Retina (tissue), 1 donor: ENCODE measurements at places on chromosomes 1 and 21.

- no peak for DNase-seq
Observed at GRCh38 chr1:118785246-118785645, 202.9 kb downstream of the TBX15 start.

- DNase-seq: no peak
Observed at GRCh38 chr1:26733982-26734381, 38.2 kb downstream of the ARID1A start.

- no peak for DNase-seq
Observed at GRCh38 chr21:44402323-44403105, 49.1 kb downstream of the TRPM2 start.

- no peak for DNase-seq
Observed at GRCh38 chr1:206787891-206788290, 15.6 kb upstream of the IL10 start.

DNA sequence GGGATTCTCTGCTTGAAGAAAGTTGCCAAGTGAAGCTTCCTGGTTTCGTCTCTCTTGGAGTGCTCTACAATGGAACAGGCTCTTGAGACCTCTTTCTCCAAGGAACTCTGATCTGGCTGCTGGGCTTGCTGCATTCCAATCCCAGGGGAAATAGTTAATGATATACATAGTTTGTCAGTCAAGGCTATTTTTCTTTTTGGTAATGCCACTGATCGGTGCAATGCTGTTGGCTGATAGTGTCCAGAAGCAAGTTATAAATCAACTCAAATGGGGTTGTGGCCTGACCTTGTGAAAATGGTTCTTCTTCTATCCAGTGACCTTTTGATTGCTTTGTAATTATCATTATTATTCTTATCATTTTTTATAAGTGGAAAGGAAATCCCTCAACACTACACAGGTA is 48.4 kb upstream of the TNFSF18 start:
- DNase-seq: no peak

DNA sequence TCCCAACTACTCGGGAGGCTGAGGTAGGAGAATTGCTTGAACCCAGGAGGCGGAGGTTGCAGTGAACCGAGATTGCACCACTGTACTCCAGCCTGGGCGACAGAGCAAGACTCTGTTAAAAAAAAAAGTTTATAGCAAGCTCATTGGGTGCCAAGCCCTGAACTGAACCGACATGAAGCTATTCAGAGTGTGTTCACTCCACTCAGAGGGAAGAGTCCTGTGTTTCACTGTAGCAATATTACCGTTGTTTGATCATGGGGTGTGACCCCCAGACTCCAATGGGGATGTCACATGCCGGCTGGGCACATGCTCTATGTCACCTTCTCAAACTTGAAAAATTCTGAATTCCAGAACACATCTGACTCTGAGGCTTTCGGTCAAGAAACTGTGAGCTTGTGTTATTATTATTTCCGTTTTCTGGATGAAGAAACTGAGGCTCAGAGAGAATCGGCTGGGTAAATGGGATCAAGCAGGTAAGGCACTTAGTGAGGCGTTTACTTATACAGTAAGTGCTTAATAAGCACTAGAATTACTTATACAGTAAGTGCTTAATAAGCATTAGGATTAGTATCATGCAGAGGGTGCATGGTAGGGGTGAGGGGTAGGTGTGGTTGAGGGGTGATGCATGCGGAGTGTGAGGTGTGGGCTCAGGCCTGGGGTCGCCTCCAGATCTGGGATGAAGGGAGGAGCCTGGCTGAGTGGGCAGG is 36.2 kb downstream of the HSPG2 start:
- no peak for DNase-seq

DNA sequence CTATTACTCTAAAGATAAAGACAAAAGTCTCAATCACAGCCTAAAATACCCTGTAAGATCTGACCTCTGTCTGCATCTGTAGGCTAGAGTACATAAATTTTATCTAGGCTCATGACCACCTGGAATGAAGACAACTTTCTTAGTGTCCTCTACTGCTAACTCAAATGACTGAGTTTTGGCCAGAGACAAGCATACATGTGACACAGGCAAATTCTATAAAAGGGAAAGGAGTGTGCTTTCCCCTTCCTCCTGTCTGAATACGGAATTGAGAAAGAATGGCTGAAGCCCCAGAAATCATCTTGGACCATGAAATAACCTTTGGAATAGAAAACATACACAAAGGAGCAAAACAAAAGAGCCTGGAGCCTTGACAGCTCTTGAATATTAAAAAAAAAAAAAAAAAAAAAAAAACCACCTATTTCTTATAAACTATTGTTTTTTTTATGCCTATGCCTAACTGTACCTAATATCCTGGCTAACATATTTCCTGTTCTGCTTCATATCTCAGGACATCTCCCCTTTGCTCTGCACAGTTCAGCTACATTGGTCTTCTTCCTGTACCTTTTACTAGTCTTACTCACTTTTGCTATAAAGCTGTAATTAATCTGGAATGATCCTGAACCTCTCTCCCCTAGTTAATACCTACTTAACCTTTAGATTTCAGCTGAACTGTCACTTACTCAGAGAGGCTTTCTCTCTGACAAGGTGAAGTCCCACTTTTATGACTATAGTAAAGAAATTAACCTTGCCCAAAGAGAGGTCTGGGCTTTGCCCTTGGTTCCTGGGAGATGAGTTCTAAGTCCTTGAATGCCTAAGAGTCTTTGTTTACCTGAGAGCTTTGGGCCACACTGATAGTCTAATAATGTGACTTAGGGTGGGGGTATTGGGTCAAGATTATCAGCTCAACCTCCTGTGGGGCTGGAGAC is 16.1 kb downstream of the UCHL5 start:
- no peak for DNase-seq

DNA sequence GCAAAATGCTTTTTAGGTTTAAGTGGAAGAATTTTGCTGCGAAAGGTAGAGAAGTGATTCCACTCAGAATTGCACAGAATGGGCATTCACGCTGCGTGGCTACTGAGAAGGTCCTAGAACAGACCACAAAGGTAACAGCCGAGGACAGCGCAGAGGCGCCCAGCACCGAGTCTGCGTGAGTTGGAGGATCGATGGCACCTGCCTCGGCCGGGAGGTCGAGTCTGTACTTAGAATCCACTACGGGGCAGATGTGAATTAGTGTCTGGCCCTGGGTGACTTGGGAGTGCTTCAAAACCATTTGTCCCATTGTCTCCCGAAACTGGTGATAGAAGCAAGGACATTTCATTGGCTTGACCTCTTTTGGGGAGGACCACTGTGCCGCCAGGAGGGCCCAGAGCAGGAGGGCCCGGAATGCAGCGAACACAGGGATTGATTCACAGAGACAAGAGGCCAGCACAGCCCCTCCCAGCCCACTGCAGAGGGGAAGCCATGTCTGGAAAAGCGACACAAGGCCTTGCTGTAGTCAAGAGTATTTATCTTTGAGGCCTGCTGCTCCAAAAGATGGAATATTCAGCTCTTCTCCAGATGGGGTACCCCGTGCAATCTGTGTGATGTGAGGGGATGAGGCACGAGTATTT is 35.0 kb upstream of the TTC34 start:
- no peak for DNase-seq

DNA sequence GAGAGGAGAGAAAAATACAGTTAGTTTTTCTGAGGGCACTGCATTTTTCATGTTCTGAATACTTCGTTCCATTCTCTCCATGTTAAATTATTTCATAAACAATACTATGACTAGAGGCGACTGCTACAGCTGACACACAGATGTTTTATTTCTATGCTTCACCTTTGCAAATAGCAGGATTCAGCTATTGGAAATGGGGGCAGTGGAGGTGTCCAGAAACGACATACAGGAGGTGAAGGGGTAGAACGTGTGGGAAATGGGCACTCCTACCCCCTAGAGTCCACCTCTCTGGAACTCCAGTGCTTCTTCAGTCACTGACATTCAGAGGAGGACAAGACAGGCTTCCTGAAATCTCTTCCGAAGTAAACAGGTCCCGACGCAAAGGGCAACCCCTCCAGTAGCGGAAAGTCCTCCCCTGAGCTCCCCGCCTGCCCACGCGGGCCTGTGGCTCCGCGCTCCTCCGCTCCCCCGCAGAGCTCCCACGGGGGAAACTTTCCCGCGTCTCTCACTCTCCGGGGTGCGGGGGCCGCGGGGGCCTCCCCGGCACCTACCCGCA is 480 bp downstream of the DPYD start:
- no peak for DNase-seq

- peak; percentile 22 for DNase-seq
Observed at GRCh38 chr1:78619803-78620579, at the start of gene IFI44L. IFI44L (plus strand) TSS chr1:78620448; CDS start chr1:78627916, 7,468 bp downstream.

DNA sequence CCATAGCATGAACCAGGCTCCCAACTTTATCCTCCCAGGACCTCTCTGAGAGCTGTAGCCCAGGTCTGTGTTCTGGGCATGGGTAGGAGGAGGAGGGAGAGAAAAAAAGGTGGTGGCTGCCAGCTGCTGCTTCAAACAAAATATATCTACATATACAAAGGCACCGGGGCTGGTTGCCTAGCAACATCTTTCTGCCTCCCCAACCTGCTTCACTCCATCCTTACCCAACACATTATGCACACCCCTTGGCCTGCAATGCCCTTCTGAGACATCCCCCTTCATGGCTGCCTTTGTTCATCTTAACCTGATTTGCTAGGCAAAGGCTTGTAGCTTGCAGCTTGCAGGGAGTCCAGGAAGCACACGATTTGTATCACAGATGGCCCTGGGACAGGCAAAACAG is 27.2 kb upstream of the ATP1A1 start:
- DNase-seq: peak; percentile 40

GRCh38 chr21:40936771-40937261 is 89.9 kb upstream of the DSCAM start:
- no peak for DNase-seq

GRCh38 chr1:109314795-109315194 is 8.0 kb upstream of the MYBPHL start:
- DNase-seq: no peak

- DNase-seq: no peak
Observed at GRCh38 chr1:208202333-208202995, 41.7 kb downstream of the PLXNA2 start.

- peak; percentile 31 for DNase-seq
Observed at GRCh38 chr1:151972542-151973248, 21.0 kb downstream of the S100A10 start.

DNA sequence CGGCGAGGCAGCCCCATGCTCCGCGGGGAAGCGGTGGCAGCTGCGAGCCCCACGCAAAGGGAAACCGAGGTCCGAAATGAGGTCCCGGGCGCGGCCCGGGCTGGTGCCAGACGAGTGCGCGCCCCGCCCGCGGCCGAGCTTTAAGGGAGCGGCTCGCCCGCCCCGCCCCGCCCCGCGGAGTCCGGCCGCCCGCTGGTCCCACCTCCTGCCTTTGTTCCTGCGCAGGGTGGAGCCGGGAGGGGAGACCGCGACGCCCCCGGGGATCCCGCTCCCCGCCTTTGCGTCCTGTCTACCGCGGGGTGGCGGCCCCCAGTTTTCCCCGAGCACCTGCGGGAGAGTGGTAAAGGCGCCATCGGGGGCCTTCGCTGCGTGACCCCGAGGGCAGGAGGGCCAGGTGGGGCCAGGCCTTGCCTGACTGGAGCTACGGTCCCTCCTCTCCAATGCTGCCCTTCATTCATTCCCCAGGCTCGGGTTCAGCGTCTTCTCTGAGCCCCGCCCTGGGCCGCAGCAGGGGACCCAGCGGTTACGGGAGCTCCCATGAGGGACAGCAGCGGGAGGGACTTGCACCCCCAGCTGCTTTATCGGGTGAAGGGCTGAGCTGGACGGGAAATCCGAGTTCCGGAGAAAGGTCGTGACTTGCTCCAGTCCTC is at the start of gene HES2:
Gene HES2, minus strand, starts transcription at position 116 of the 650 bp plus-strand sequence. Its CDS starts 99 bp downstream, at position 17.
- DNase-seq: peak; percentile 61

DNA sequence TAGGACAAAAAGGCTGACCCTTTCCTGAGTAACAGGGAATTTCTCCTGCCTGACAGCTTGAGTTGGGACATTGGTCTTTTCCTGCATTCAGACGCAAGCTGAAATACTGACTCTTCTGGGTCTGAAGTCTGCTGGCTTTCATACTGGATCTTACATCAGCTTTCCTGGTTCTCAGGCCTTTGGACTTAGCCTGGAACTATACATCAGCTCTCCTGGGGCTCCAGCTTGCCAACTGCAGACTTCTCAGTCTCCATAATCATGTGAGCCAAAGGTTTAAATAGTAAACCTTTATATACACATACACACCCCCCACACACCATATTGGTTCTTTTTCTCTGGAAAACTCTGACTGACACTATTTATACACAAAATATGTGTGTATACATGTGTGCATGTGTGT is 59.0 kb upstream of the KCND3 start:
- DNase-seq: no peak

- no peak for DNase-seq
Observed at GRCh38 chr1:220979371-220979770, 100.1 kb downstream of the HLX start.

DNA sequence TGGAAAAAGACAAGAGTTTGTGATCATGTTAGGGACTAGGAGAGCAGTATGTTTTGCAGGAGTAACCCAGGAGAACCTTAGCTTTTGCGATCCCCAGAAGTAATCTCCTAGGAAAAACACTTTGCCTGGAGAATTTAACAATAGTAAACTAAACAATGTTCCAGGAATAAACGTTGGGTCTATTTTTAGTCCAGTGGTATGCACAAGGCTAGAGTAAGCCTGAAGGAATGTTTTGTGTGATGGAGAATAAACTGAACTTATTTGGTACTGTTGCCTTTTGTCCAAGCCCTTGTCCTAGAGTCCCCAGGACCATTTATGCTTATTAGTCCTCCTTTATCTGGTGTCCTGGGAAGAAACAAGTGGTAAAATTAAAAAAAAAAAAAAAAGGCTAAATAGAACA is 28.7 kb upstream of the RGS5 start:
- no peak for DNase-seq

- no peak for DNase-seq
Observed at GRCh38 chr1:116738673-116739370, 15.4 kb upstream of the CD2 start.

DNA sequence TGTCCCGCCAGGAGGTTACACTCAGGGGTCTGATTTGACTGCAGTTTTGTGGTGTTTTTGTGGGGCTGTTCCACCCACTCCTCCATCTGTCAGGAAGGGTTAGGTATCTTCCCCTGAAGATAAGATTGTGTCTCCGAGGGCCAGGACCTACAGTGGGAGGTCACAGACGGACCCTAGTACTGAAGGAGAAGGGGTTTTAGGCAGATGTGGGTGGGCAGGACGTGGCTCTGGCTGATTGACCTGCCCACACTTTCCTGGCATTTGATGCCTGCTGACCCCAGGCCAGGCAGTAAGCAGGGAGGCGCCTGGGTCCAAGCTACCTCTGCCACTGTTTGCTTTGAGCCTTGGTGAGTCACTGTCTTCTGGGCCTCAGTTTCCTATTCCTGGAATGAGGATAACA is 13.9 kb downstream of the RPS6KA1 start:
- no peak for DNase-seq

- no peak for DNase-seq
Observed at GRCh38 chr1:94621395-94621794, 79.8 kb upstream of the F3 start.

GRCh38 chr1:159791461-159791860 is 10.7 kb downstream of the DUSP23 start:
- DNase-seq: no peak

DNA sequence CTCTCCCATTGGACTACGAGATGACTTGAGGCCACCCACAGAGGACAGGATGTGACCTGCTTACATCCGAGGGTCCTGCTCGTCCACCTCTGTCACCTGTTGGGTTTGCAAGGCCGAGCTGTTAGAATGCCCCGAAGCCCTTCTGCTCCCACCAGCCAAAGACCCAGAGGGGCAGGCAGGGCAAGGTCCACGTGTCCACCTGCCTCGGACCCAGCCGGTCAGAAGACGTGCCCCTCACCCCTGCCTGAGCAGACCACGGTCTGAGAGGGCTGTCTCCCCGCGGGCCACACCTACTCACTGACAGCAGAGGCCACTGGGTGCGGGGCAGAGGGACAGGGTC is 30.3 kb upstream of the TRAPPC10 start:
- no peak for DNase-seq
